ENCODE measurements at places on chromosomes 4 and X. TPM values are rescaled to one million over a fixed set of nuclear protein-coding genes. Genes with fewer than 3 reads are reported as not detected.

- peak; percentile 74 for DNase-seq
These were observed 842.2 kb downstream of the STIM2 start for GRCh38 chr4:27702730-27703431.

GRCh38 chr4:105623099-105623498 is 70.7 kb downstream of the ARHGEF38 start:
- no peak for DNase-seq

- DNase-seq = no peak
These were observed 17.2 kb upstream of the CCNI start for GRCh38 chr4:77092975-77093374.

- no peak for DNase-seq
These were observed 34.8 kb downstream of the POLA1 start for GRCh38 chrX:24728530-24728929.

The PDZD11 gene
- 31.5 TPM for total RNA-seq

Measured in endodermal cell (in vitro differentiated cells).